ENCODE measurements at places on chromosomes 7 and 10.
A peak's percentile ranks its signal among the peaks of the same experiment; 100 is the strongest.

GRCh38 chr10:60604342-60604741 lies 173.9 kb upstream of the CDK1 start:
- H3K36me3 ChIP-seq: no peaks in the 10 kb centered on the region
- no peaks in the 10 kb centered on the region for H3K4me1 ChIP-seq
- no peak overlapping the region for H3K4me3 ChIP-seq
- H3K27me3 ChIP-seq: no peaks in the 10 kb centered on the region
- no peak overlapping the region for H3K27ac ChIP-seq

DNA sequence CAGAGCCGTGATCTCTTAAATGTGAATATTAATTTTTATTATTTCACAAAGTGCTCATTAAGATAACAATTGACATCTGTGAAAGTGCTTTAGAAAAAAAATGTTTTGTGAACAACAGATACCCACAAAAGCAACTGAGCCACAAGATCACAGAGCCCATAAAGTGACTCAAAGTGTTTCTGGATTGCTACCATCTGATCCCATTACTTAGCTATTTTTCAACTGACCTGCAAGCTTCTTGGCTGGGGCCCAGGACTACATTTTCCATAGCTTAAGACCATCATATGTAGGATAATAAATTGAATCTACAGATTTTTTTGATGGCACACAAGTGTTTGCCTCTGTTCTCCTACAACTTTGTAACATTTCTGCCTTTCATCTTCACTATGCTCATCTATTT lies 674.4 kb downstream of the PHTF2 start:
- DNase-seq: no peak
- no peak overlapping the region for H3K27ac ChIP-seq
- no peaks in the 10 kb centered on the region for H3K36me3 ChIP-seq
- H3K27me3 ChIP-seq: no peaks in the 10 kb centered on the region
- no peak overlapping the region for H3K4me3 ChIP-seq

DNA sequence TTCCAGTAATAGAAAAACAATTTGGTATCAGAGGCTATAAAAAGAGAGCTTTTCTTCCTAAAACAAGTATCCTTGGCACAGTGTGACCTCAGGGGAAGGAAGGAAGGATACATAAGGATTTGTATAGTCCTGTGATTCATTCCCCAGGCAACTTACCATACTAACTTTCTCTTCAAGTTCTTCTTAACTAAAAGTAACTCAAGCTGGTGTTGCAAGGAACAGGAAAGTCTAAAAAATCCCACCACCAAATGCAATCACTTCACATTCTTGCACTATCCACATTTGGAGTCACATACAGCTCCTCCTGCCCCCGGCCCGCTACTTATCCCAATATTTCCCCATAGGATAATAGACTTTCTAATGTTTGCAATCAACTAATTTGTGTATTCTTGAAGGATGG lies 84.8 kb downstream of the PRKAG2 start:
- no peaks in the 10 kb centered on the region for H3K4me1 ChIP-seq
- H3K27ac ChIP-seq: no peak overlapping the region
- H3K4me3 ChIP-seq: no peak overlapping the region
- H3K27me3 ChIP-seq: no peaks in the 10 kb centered on the region

GRCh38 chr10:79483948-79484347 lies 28.4 kb upstream of the EIF5AL1 start:
- no peak for DNase-seq
- no peaks in the 10 kb centered on the region for H3K27me3 ChIP-seq
- no peaks in the 10 kb centered on the region for H3K4me1 ChIP-seq
- no peak overlapping the region for H3K27ac ChIP-seq

- H3K4me1 ChIP-seq: no peaks in the 10 kb centered on the region
- H3K27me3 ChIP-seq: no peaks in the 10 kb centered on the region
- DNase-seq: no peak
- no peak overlapping the region for H3K27ac ChIP-seq
- peak overlapping the region; percentile 63 for H3K4me3 ChIP-seq
- H3K36me3 ChIP-seq: no peaks in the 10 kb centered on the region
These were observed 22.5 kb downstream of the FAM171A1 start for GRCh38 chr10:15348579-15348978.

DNA sequence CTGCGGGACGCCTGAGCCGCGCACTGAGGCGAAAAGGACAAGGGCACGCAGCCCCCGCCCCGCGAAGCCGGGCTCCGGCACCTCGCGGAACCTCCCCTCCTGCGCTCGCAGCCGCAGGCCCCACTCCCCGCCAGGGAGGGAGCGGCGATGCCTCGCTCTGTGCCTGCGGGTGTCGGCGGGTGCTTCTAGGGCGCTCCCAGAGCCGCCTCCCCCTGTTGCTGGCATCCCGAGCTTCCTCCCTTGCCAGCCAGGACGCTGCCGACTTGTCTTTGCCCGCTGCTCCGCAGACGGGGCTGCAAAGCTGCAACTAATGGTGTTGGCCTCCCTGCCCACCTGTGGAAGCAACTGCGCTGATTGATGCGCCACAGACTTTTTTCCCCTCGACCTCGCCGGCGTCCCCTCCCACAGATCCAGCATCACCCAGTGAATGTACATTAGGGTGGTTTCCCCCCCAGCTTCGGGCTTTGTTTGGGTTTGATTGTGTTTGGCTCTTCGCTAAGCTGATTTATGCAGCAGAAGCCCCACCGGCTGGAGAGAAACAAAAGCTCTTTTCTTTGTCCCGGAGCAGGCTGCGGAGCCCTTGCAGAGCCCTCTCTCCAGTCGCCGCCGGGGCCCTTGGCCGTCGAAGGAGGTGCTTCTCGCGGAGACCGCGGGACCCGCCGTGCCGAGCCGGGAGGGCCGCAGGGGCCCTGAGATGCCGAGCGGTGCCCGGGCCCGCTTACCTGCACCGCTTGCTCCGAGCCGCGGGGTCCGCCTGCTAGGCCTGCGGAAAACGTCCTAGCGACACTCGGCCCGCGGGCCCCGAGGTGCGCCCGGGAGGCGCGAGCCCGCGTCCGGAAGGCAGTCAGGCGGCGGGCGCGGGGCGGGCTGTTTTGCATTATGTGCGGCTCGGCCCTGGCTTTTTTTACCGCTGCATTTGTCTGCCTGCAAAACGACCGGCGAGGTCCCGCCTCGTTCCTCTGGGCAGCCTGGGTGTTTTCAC lies 519 bp downstream of the ITGB8 start:
- H3K27ac ChIP-seq: peak overlapping the region; percentile 61
- no peaks in the 10 kb centered on the region for H3K27me3 ChIP-seq
- no peaks in the 10 kb centered on the region for H3K4me1 ChIP-seq

- H3K27me3 ChIP-seq: no peaks in the 10 kb centered on the region
- no peak overlapping the region for H3K27ac ChIP-seq
- no peaks in the 10 kb centered on the region for H3K36me3 ChIP-seq
- peaks cover 8% of the 10 kb centered on the region for H3K4me1 ChIP-seq
- DNase-seq: no peak
These were observed 258.9 kb downstream of the SUGCT start for GRCh38 chr7:40393660-40394059.

- no peak overlapping the region for H3K27ac ChIP-seq
- no peaks in the 10 kb centered on the region for H3K4me1 ChIP-seq
- no peaks in the 10 kb centered on the region for H3K27me3 ChIP-seq
These were observed 77.4 kb downstream of the WIPF3 start for GRCh38 chr7:29883462-29884398.

GRCh38 chr7:69122953-69123352 lies 475.3 kb upstream of the AUTS2 start:
- H3K27me3 ChIP-seq: no peaks in the 10 kb centered on the region
- H3K4me1 ChIP-seq: no peaks in the 10 kb centered on the region
- H3K27ac ChIP-seq: no peak overlapping the region
- H3K36me3 ChIP-seq: no peaks in the 10 kb centered on the region

DNA sequence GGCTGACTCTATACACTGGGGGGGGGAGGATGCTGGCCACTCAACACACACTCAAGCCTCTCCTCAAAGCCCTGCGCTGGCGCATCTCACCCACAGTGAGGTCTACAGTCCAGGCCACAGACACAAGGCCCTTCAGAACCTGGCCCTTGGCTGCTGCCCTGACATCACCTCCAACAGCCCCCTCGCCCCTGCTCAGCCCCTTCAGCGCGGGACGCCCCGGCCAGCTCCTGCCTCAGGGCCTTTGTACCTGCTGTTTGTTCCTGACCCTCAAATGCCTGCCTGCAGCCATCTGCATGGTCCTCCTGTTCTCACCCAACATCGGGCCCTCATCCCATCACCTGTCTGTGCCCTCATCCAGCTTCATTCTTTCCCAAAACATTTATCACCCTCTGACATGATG lies 572.6 kb downstream of the DNAJB6 start:
- H3K36me3 ChIP-seq: no peaks in the 10 kb centered on the region
- no peak overlapping the region for H3K27ac ChIP-seq
- DNase-seq: peak; percentile 40
- H3K4me1 ChIP-seq: no peaks in the 10 kb centered on the region
- no peak overlapping the region for H3K4me3 ChIP-seq
- H3K27me3 ChIP-seq: no peaks in the 10 kb centered on the region
